ENCODE measurements at places on chromosomes 12 and 14. TPM values are rescaled to one million over a fixed set of nuclear protein-coding genes. Genes with fewer than 3 reads are reported as not detected.

The PLXNC1 gene
- total RNA-seq = 81.1 TPM

The GTF2A1 gene
- 63.2 TPM for total RNA-seq

The CIROP gene
- not detected for total RNA-seq

The SRGAP1 gene
- 40.8 TPM for total RNA-seq

The LYZ gene
- total RNA-seq = 4.9 TPM
